ENCODE measurements at places on chromosomes 12 and 14. TPM values are rescaled to one million over a fixed set of nuclear protein-coding genes. Genes with fewer than 3 reads are reported as not detected.

Gene OTX2
- not detected for total RNA-seq

DNA sequence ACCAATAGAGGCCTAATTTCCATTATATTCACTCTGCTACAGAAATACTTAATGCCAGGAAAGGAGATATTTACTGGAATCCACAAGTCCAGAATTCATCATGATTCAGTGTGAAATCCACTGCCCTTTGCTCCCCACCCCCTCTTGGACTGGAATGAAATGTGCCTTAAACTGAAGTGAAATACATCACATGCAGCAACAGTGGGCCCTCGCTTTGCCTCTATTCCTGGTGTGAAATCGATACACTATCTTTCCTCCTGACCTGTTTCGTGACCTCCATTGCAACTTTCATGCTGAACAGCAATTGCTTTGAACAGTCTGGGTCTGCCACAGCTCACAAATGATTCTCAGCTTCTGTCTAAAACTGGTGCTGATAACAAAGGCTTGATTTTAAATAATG, 100.6 kb downstream of the NPAS3 start:
- no peak overlapping the region for H3K27ac ChIP-seq
- no peaks in the 10 kb centered on the region for H3K36me3 ChIP-seq
- no peak overlapping the region for H3K4me3 ChIP-seq

Gene CYP27B1
- total RNA-seq, result 1.4 TPM

GRCh38 chr14:102125546-102125945, 14.2 kb upstream of the WDR20 start:
- no peak for DNase-seq
- H3K27me3 ChIP-seq, result no peaks in the 10 kb centered on the region
- H3K4me3 ChIP-seq, result no peak overlapping the region
- H3K4me1 ChIP-seq, result no peaks in the 10 kb centered on the region
- H3K27ac ChIP-seq, result no peak overlapping the region

GRCh38 chr12:124688356-124688992, 121.1 kb upstream of the NCOR2 start:
- peaks cover 17% of the 10 kb centered on the region for H3K4me1 ChIP-seq
- no peaks in the 10 kb centered on the region for H3K36me3 ChIP-seq
- H3K4me3 ChIP-seq, result no peak overlapping the region
- H3K27me3 ChIP-seq, result no peaks in the 10 kb centered on the region
- no peak overlapping the region for H3K27ac ChIP-seq

All from CD4-positive, alpha-beta memory T cell (primary cell).